ENCODE measurements at places on chromosomes 1 and 21. TPM values are rescaled to one million over a fixed set of nuclear protein-coding genes. Genes with fewer than 3 reads are reported as not detected.

DNA sequence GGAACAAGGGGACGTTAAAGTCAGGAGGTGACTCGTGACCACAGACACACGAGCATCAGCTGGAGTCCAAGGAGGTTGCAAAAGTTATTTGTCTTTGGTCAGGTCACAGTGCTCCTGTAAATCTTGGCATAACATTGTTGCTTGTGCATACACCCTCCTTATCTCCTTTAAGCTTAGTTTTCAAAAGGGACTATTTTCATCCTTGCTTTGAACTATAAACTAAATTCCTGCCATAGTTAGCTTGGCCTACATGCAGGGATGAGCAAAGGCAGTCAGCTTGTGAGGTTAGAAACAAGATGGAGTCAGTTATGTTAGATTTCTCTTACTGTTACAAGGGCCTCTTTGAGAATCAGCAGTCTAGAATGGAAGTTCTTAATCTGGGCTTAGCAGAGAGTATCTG is 28.0 kb upstream of the FASLG start:
- no peak for DNase-seq

GRCh38 chr1:106768501-106768900 is 288.0 kb upstream of the PRMT6 start:
- no peak for DNase-seq

- DNase-seq = no peak
These were observed 216.4 kb downstream of the MATN1 start for GRCh38 chr1:30507016-30507312.

- DNase-seq = no peak
These were observed 7.7 kb downstream of the TTLL10 start for GRCh38 chr1:1181129-1181937.

DNA sequence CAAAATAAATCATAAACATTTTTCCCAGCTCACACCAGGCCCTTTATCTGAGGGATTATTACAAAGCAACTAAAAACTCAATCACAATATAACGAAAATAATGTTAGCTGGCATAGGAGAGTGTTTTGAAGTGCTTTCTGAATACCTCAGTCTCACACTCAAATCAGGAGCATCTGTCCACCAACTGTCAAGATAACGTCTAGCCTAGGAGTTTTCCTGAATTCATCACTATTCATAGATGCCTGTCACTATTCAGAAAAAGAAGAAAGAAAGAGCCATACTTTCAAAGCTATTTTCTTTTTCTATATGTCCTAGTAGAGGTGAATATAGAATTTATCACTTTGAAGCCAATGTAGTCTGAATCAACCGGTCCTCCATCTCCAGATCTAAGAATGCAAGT is 127.0 kb downstream of the AKT3 start:
- no peak for DNase-seq

MCOLN2 gene
- polyA plus RNA-seq = 0.56 TPM
